ENCODE measurements at places on chromosomes 1 and 21.
A peak's percentile ranks its signal among the peaks of the same experiment; 100 is the strongest.

- no peak for DNase-seq
Observed at GRCh38 chr1:227661495-227661894, 73.6 kb downstream of the JMJD4 start.

- no peak for DNase-seq
Observed at GRCh38 chr1:51768971-51769588, 109.4 kb downstream of the NRDC start.

DNA sequence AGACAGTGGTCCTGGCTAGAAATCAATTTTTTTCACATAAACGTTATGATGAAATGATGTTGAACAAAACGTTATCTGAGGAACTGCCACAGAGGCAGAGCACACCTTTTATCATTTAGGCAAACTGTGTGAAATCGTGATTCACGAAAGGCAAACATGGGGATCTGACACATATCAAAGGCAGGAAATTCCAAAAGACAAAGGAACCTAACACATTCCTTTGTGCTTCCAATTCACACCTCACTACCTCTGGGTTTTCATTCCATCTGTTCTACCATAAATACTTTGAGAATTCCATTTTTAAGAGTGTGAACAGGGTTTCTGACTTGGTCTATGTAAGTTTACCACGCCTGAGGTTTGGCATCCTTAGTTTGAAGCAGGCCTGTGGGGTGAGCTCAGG is 119.5 kb upstream of the KRTAP19-8 start:
- no peak for DNase-seq

- no peak for DNase-seq
Observed at GRCh38 chr1:223642237-223642636, 23.3 kb downstream of the CAPN8 start.

DNA sequence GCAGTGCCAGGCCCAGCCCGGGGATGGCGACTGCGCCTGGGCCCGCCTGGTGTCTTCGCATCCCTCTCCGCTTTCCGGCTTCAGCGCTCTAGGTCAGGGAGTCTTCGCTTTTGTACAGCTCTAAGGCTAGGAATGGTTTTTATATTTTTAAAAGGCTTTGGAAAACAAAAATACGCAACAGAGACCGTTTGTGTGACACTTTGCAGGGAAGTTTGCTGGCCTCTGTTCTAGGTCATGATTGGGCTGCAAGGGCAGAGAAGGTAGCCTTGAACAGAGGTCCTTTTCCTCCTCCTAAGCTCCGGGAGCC is 719 bp downstream of the SOD1 start:
- DNase-seq = no peak

- no peak for DNase-seq
Observed at GRCh38 chr1:246925997-246926626, 5.6 kb downstream of the AHCTF1 start.

DNA sequence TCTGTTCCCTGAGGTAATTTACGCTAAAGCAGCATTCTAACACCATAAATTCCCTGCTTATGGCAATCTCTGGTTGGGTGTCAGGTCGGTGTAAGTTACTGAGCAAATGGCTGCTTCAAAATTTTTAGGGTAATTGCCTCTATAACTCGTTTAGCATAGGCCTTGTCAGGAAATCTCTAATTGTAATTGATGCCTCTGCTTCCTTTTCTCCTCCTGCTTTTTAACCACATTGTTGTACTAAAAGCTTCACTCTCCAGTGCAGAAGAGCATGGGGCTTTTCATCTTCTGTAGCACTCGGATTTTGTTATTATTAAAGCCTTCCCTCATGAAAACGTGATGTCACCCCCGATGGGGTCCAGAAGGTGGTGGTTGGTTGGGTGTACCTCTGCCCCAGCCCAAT is 141.6 kb upstream of the NBPF11 start:
- DNase-seq = no peak

GRCh38 chr1:168428063-168428731 is 115.6 kb downstream of the XCL2 start:
- no peak for DNase-seq

DNA sequence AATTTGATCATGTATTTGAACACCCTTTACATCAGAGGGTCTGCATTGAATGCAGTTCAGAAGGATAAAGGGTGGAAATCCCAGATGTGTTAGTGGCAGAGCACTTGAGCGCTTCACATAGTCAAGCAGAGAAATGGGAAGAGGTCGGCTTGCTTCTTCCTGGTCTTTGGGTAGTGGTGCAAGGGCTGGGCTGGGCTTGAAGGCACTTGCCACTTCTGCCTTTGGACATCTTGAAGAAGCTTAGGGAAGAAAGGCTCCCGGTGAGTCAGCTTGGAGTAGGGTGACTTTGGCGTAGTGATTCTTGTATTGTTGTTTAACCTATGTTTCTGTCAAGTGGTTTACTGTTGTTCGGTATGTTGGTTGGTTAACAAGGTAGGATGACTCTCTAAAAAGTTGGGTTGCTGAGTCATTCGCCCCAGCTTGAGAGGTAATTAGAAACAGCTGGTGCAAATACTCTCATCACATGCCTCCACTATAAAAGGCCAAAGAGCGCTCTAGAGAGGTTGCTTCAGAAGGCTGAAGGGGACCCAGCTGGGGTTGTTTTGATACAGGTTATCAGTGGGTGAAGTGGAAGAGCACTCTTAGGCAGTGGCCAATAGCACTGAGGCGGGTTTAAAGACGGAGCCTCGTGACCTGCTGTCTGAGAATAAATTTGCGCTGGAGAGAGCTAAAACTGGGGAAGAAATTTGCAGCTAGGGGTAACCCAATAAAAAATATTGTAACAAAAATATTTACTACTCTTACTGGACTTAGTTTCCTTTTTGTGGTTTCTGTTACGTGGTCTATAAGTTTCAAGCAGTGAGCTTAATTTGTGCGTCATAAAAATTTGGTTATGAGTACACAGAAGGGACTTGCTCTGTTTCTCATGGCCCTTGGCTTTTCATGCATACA is 1.4 kb downstream of the BACH1 start:
- DNase-seq = no peak

DNA sequence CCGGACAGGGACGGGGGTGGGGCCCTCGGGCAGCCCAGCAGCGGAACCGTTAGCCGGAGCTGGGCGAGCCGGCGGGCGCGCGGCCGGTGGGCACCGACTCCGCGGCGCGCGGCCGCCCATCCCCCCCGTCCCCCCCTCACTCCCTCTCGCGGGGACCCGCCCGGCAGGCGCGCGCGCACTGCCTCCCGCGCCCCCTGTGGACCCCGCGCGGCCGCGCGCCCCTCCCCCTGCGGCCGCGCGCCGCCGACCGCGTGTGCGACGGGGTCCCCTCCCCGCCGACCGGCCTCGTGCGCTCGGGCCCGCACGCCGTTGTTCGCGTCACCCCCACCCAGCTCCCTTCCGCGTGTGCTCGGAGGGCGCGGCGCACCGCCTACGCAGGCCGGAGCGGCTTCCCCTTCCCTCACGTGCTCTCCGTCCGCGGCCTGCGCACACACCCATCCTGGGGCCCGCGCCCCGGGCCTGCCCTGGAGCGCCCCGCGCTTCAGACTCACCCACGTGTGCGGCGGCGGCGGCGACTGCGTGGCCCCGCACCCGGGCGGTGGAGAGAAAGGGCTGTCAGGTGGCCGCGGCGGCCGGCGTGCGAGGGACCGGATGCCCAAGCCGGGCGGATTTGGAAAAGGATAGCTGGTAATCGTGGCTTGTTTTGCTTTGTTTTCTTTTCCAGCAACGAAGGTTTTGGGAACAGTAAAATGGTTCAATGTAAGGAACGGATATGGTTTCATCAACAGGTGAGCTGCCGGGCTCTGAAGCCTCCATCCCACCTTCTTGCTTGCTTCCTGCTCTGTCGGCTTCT is 717 bp downstream of the YBX1 start:
- peak; percentile 15 for DNase-seq
